ENCODE measurements at places on chromosomes 7 and 10.

DNA sequence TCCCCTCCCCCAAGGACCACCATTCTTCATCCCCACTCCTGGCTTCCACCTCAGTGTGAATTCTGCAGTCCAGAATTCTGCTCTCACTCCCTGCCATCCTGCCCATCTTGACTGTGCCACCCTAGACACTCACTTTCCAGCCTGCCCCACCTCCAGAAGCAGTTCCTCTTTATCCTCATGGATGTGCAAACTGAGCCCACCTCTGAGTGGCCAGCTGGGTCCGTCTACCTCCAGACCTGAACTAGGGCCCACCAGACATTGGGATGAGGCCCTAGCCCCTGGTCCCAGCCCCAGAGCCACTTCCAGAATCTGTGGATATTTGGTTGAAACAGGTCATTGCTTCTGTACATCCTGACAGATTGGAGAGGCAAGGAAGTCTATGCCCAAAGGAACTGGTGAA lies 58.5 kb downstream of the GRID1 start:
- DNase-seq, result no peak

- no peak for DNase-seq
Measured at GRCh38 chr7:46982928-46983327, 599.0 kb downstream of the TNS3 start.

DNA sequence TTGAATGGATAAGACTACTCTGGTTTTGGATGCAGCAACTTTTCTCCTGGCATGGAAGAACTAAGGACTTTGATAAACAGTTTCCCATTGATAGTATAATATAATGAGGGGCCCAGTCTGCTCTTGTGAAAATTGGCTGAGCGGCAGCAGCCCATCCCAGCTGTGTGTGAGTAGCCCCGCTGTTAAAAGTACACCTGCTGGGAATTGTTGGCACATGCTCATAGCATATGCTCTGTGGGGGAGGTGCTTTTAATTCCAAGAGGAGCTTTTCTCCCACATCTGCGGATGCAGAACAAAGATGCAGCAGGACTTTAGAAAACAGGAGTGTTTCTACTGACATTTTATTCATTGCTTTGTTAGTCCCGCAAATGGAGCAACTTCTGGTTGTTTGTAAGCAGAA lies 19.0 kb downstream of the SRI start:
- no peak for DNase-seq

DNA sequence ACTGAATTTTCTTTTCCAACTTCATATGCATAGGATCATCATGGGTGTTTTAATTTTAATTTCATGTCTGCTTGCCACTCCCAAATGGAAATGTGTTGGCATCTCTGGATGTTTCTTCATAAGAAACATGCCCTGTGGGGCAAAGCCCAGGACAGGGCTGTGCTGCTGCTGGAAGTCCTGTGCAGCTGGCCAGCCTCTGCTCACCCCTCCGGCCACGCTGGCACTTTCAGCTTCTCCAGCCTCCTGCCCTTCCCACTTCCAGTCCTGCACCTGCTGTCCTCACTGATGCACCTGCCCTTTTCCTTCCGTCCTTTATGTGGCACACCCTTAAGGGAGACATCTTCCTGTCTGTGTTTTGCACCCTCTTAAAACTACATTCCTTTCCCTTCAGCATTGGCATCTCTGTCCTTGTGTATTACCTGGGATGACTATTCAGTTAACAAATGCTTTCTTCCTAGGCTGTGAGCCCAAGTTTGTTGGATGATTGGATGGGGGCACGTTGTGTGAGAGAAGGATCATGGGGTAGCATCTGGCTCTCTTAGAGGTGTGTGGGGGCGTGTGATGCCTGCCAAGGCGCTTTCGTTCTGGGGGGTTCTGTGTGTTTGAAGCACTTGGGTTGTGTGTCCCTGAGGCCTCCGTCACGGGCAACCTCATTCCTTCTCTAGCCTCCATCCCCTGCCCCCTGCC lies 56.8 kb downstream of the TCF7L2 start:
- DNase-seq, result no peak

DNA sequence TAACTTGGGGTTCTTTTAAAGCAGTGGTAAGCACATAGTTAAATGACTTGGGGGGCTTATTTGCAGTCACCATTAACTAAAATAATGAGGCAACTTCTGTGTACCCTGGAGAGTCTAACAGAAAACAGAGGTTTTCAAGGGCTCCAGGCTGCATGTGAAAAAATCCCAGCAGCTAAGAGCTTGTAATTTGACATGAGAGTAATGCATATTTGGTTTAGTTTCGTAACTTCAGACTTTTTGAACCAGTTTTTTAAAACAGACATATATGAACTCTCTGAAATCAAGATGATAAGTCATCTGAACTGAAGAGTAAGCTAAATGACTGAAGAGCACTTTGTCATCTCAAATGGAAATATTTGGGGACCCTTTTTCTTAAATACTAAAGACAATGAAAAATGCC lies 40.2 kb upstream of the IFRD1 start:
- no peak for DNase-seq

DNA sequence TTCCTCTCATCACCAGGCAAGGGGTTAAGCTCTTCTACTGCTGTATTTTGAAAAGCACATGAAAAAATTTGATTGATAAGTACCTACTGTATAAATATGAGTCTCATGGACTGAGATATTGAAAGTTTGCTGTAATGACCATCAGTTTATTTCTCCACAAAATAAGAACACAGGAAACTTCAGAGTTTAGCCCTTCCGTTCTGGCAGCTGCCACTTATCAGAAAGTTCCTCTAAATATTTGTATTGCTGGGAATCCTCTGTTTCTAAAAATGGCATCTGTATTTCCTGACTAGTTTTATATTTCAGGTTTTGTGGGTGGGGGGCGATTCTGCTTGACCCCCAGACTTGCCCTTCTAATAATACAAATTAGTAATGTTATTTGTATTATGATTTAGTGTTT lies 92.0 kb downstream of the LYZL2 start:
- DNase-seq, result no peak

DNA sequence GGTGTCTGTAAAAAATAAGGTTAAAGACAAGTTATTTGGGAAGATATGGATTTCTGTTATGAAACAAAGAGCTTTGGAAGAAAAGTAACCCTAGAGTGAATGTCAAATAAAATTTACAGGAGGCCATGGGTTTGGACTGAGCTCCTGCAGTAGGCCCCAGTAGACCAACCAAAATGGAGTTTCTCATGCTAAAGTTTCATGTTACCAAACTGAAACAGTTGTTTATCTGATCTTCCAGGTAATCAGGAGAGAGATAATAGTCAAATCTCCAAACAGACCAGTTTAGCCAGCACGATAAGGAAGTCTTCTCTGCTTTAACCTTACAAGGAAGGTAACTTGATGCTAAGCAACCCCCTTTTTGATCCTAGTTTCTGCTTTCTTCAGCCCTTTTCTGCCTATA lies 60.7 kb upstream of the ICA1 start:
- DNase-seq, result no peak

DNA sequence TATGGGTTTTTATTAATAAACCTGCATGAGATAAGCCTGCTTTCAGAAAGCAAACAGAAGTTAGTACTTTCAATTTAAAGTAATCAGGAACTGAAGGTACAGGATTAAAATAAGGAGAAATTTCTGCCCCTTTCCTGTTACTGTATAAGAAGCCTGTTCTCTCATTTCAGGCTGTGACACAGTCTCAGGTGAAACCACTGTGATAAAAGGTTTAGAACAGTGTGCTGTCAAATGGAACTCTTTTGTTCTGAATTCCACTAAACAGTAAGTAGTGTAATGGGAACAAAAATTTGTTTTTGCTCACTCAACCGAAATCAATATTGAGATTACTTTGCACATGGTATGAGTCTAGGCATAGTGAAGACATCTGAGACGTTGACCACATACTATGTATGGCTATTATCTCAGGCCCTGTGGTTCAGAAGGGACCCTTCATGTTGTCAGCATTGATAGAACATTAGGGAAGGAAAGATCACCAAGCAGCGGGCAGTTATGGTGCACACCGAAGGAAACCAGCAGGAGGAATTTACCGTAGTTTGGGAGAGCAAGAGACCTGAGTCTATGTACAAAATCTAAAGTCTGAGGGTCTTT lies 14.9 kb downstream of the HEPACAM2 start:
- peak; percentile 74 for DNase-seq

DNA sequence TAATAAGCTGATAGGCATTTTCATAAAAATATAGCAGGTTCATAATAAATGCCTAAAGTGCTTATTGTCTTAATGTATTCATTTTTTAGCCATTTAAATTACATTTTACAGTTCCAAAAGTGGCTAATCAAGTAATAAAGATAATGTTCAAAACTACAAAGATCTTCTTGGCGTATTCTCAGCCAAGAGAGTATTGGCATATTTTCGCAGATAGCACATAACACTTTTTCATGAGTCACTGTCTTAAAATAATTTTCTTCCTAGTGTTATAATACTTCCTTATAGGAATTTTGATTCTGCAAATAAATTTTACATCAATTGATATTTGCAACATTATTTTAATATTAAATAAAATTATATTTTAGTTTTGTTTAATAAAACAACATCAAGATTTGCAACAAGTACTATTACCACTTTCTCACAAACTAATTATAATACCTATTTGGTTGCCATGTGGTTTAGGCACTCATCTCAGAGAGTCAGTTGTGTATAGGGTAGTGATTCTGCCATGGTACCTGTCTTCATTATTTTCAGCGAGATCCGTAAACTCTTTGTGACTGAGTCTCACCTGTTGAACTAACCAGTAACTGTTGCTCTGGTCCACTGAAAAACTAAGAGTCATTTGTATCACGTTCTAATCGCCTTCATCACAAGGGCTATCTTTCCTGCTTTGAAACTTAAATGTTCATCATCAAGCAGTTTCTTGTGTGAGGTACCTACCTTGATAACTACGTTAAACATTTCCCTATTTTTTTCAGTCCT lies 152.5 kb upstream of the AKR1E2 start:
- no peak for DNase-seq

- DNase-seq, result no peak
Measured at GRCh38 chr10:4195213-4195612, 410.2 kb upstream of the KLF6 start.

DNA sequence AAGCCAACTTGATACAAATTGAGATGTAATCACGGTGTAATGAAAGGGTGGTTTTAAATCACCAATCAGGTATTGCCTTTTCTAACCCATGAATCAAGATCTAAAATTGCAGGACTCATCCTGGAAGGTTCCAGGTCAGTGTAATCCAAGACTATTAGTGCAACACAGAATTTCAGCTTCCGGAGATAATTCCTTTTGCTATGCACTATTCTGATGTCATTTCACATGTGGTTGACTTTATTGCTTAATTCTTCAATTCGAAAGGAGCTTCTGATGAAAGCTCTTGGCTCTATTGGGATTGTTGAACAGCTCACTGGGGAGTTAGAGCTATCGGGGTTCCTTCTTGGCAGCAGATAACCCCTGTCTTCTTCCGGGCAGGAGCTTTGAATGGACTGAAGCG lies 147.4 kb upstream of the INSYN2A start:
- DNase-seq, result no peak

DNA sequence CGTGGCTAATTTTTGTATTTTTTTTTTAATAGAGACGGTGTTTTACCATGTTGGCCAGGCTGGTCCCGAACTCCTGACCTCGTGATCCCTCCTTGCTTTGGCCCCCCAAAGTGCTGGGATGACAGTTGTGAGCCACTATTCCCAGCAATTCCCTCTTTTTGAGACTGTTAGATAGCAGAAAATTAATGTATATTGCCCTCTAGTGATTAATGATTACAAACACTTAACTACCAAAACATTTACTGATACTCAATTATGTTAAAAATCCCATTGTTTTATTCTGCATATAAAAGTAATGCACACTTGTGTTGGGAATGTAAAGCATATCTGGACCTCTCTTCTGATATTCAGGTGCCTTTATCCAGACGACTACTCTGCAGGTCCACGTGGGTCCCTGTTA lies 41.2 kb upstream of the COBL start:
- no peak for DNase-seq

DNA sequence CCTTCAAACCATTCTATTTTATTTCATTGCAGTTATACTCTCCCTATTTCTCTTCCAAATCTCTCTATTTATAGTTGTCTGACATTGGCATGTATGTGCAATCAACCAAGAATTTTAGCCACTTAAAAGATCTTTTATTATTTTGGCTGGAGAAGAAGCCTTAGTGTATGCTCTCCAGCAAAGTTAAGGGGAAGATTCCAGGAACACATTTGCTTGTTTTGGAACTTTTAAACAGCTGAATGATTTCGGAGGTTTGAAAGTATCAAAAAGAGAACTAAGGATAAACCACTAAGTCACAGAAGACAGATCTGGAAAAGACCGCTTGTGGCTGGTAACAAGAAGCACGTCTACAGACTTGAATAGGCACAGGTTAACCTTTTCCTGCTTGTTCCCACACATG lies 182.2 kb upstream of the FZD1 start:
- peak; percentile 4 for DNase-seq

DNA sequence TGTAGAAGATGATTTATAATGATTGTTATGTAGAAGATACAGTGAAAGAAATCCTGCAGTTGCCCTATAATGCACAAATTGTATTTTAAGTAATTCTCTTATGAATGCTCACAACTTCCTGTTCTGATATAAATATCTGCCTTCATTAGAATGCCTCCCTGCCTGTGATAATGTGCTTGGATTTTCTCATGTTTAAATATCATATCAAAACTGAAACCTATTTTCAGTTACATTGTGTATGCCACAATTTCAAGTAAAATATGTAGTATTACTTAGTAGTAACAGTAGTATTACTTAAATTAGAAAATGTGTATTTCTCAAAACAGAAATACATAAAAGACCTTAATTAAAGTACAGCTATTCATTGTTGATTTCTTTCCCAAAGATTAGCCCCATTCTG lies 41.1 kb upstream of the TFEC start:
- DNase-seq, result no peak

GRCh38 chr10:86022906-86023305 lies 343.7 kb downstream of the GRID1 start:
- no peak for DNase-seq

DNA sequence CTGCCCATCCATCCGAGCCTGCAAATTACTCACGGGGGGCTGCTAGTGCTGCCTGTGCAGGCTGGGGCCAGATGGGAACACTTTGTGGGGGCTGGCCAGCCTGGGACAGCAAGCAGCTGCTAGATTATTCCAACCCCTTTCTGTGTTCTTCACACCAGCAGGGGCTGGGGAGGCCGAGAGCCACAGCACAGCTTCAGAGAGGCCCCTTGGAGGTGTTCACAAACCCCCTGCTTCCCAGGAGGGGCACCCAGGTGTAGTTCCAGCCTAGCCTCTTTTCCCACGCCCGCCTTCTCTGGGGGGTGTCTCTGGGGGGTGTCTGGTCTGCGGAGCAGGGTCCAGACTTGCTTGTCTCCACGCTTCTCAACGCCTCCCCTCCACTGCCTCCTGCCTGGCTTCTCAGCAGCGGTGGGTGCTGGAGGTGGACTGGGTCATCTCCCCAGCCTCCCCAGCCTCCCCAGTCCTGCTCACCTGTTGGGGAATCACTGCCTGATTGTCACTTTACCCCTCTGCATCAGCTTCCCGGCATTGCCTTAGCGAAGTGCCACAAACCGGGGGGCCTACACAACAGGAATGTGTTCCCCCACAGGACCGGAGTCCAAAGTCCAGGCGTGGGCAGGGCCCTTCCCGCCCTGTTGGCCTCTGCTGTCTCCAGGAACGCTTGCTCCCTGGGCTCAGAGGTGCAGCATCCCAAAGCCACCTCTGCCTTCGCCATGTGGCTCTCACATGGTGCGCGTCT lies 74.0 kb upstream of the EN2 start:
- DNase-seq, result no peak

- DNase-seq, result no peak
Measured at GRCh38 chr7:157937406-157937805, 600.6 kb downstream of the DNAJB6 start.

- DNase-seq, result peak; percentile 93
Measured at GRCh38 chr7:97145068-97145467, 27.6 kb downstream of the SDHAF3 start.

GRCh38 chr10:70774810-70775678 lies 10.1 kb downstream of the TBATA start:
- no peak for DNase-seq
